ENCODE measurements at places on chromosomes 13 and 19.

- no peak for DNase-seq
These were observed 3.4 kb downstream of the IZUMO4 start for GRCh38 chr19:2099937-2100718.

GRCh38 chr13:80873589-80873988, 532.7 kb upstream of the SPRY2 start:
- DNase-seq, result no peak

- no peak for DNase-seq
These were observed 2.3 kb upstream of the LCP1 start for GRCh38 chr13:46184277-46184699.

- no peak for DNase-seq
These were observed 9.5 kb downstream of the NALCN start for GRCh38 chr13:101406791-101407190.

GRCh38 chr13:27942972-27943371, 23.2 kb downstream of the PDX1 start:
- DNase-seq, result no peak

- no peak for DNase-seq
These were observed 5.3 kb downstream of the ABCA7 start for GRCh38 chr19:1045247-1045603.

DNA sequence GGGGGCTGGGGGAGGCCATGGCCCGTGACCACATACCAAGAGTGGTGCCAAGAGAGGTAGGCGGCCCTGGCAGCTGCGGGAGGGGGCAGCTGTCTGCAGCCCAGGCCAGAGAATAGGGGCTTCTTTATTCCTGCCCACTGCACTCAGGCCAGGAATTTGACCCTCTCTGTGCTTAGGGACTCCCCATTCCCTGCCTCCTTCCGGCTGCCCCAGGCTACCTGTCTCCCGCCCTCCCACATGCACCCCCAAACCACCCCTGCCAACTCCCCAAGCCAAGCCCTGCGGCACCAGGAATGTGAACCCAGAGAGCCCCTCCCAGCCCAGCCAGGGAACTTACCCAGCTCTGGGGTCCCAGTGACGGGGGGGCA, 687 bp downstream of the PLEKHA4 start:
- DNase-seq, result no peak

DNA sequence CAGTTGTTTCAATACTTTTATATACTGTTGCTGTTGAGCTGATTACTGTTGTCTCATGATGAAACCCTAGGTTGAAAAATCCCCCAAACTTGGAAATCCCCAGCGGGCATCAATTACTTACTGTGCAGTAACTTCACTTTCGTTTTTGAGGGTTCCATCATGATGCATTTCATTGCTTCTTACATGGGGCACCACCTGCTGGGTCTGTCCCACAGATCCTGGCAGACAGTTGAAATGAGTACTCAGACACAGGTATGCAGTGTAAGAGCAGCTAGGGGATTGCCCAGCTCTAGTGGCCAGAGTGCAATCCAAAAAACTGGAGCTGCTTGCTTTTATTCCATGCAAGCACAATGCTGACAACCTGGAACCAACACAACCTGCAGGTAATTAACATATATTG, 132.5 kb upstream of the ZNF91 start:
- no peak for DNase-seq

- DNase-seq, result no peak
These were observed 46.5 kb downstream of the MLLT1 start for GRCh38 chr19:6233056-6233826.

GRCh38 chr13:43116242-43116641, 92.9 kb downstream of the DNAJC15 start:
- DNase-seq, result no peak

DNA sequence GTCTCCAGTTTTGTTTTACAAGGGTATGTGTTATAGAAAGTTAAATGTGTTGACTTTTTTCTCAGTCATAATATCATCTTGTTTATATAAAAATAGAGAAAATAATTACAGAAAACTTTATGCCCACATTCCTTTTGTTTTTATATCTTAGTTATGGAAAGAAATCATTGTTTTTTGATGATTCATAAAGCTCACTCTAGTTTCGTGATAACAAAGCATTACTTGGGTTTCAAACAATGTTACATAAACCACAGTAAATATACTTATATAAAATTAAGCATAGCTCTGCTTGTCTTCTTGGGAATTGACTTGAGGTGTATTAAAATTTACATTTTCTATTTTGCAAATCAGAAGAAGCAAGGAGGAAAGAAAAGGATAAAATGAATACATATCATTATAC, 111.8 kb downstream of the SGCG start:
- no peak for DNase-seq

DNA sequence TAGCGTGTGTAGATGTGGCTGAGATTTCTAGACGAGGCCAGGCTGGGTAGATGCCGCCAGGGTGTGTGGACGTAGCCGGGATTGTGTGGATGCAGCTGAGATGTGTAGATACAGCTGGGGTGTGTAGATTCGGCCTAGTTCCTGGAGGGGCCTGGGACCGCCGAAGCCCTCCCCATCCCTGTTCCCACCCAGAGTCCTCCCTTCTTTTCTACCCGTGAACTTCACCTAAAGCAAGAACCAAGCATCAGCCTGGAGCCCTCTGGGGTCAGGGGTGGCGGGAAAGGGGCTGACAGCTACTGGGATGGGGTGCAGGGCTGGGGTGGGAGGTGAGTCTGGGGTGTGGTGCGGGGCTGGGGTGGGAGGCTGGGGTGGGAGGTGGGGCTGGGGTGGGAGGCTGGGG, 768 bp downstream of the TMPRSS9 start:
- no peak for DNase-seq

DNA sequence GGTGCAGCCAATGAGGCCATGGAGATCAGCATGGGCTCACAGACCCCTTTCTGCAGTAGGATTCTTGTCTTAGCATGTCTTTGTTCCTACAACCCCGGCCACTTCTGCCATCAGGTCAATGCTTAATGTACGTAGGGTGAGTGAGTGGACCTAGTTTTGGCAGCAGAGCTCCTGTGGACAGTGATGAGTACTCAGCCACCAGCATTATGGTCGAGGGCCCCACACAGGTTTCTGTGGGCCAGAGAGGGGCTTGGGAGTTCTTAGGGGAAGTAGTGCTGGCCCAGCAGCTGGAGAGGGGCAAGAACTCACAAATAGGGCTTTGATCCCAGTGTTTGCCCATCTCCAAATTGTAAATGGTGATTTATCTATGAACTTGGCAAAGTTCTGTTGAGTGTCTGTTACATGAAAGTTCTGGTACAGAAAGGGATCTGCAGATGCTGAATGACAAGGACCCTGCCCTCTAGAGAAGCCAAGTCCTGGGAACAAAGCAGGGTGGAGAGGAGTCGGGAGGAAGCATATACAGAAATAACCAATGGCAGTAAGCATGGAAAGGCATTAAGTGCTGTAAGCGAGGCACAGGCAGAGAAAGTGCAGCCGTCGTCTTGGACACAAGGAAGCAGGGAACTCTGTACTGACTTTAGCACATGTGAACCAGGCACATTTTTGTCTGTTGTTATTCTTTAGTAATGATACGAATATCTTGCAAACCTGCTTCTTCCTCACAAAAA, 185.1 kb downstream of the MTUS2 start:
- DNase-seq, result no peak

DNA sequence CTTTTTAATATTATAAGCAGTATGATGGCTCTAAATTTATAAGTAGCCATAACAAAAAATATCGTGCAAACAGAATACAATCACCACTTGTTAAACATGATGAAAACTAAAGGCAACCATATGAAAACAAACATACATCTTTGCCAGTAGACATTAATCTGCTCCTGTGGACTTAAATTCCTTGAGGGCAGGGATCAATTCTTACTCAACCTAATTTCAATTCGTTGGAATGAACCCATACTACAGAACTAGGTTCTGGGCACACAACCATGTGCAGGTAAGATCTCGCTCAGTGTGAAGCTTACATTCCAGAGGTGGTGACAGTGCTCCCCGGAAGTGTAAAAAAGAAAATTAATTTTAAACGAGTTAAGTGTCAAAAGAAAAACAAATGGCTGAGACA, 13.4 kb downstream of the TBC1D4 start:
- DNase-seq, result no peak

- no peak for DNase-seq
These were observed 1319.9 kb upstream of the PRR20A start for GRCh38 chr13:55820817-55821216.

DNA sequence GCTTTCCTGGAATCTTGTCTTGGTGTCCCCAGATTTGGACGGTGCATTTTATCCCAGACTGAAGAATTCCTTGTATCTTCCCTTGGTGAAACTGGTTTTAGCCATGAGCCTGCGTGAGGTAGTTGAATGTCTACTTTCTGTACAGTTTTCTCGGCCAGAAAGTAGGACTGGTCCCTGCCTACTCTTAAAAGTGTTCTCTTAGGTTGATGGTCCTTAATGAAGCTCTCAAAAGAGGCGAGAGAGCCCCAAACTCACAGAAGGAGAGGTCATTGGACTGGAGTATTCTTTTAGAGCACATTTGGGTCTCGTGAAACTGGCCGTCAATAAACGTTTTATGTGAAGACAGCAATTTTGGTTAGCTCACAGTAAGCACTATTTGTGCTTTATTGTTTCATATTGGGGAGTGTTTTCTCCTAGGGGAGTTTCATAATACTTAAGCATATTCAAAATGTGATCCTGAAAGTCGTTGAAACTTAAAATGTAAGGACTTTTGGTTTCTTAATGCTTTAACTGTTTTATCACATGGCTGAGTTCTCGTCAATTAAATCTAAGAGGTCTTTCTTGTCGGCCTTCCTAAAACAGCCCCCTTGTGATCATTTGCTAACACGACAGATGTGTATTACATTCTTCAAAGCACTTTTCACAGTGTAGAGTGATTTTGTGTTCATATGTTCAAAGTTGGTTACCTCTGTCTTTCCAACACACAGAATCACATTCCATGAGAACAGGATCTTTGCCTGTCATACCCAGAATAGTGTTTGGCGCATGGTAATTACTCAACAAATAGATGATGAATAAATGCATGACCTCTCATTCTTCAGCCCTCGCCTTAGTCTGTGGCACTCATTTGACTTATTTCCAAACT, 889 bp downstream of the GTF2F2 start:
- DNase-seq, result no peak

DNA sequence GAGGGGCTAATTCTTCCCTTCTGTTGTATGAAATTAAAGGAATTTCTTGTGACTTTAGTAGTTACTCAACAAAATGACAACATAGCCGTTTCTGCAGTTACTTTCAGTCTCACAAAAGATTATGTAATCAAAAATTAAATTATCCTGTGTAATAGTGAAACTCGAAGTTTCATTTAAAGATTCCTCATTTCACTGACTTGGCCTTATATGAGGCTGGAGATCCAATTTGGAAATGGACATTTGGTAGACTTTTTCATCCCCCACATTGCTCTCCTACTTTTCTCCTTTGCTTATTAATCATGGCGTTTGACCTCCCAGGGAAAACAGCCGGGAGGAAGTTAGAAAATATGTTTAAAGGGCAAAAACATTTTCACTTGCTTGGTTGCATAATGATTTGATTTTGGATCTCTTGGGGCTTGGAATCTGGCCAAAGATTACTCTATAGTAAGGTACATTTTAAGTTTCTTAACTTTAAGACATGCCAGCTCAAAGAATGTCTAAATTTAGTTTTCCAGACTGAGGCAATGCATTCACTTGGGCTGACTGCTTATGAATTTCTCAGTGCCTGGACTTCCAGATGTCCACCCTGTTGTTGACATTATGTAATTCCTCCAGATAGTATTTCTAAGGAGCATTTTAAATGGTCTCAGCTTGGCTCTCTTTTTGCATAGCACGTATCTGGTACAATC, 1364.9 kb upstream of the MIR17HG start:
- no peak for DNase-seq

GRCh38 chr19:7894612-7895309, 6.5 kb downstream of the LRRC8E start:
- DNase-seq, result no peak

GRCh38 chr13:28540612-28541011, 45.7 kb upstream of the FLT1 start:
- DNase-seq, result no peak

- DNase-seq, result no peak
These were observed 5.0 kb upstream of the LILRB5 start for GRCh38 chr19:54262066-54262465.

- DNase-seq, result no peak
These were observed 21.6 kb upstream of the SEMA6B start for GRCh38 chr19:4580961-4581665.

GRCh38 chr13:33797622-33798021, 20.3 kb upstream of the RFC3 start:
- no peak for DNase-seq

DNA sequence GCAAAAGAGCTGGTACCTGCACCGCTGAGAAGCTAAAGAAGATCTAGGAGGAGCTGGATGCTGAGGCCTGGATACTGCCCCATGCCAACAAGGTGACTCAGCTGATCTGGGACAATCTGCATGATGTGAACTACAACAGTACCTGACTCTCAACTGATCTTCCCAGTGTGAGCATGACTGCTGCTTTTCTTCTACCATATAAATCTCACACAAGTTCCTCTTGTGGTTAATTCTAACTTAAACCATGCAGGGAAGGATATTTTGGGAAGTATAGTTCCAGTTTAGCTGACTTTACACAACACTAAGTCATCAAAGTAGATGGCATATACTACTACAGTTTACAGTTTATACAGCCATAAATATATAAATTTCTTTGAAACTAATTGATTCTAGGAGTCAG, 91.9 kb downstream of the SLAIN1 start:
- DNase-seq, result no peak

GRCh38 chr13:80345771-80346510, 5.0 kb upstream of the SPRY2 start:
- DNase-seq, result no peak

All from Panc1 (cell line).